NCI-H1417 (cell line): ENCODE measurements at places on chromosomes 3 and 15.

DNA sequence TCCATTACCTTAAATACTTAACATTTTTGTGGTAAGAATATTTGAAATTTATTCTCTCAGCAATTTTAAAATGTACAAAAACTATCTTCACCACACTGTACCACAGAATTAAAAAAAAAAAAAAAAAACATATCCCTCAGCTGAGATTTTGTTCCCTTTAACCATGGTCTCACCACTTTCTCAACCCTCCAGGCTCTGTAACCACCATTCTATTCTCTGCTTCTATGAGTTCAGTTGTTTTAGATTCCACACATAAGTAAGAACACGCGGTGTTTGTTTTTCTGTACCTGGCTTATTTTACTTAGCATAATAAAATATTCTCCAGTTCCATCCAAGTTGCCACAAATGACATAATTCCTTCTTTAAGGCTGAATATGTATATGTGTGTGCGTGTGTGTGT is 41.5 kb downstream of the CSNK1G1 start:
- no peak for DNase-seq

GRCh38 chr3:70247955-70248354 is 64.5 kb downstream of the MDFIC2 start:
- DNase-seq: no peak

DNA sequence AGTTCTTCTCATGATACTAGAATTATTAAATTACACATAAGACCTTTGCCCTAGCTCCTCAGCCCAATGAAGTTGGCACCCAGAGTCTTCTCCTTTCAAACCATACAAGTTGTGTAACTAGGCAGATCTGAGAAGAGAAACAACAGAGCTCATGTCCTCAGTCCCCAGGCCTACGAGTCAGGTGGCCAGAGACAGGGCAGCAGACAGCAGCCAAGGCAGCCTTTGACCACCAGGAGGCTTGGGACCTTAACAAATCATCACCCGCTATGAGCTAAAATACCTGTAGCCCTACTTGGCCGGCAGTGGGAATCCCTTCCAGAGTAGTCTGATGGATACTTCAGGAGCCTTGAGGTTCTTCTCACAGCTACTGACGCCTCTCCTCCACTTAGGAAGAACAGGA is 18.3 kb downstream of the STIMATE start:
- DNase-seq: no peak

- no peak for DNase-seq
Measured at GRCh38 chr3:120151791-120152190, 57.5 kb upstream of the GSK3B start.

DNA sequence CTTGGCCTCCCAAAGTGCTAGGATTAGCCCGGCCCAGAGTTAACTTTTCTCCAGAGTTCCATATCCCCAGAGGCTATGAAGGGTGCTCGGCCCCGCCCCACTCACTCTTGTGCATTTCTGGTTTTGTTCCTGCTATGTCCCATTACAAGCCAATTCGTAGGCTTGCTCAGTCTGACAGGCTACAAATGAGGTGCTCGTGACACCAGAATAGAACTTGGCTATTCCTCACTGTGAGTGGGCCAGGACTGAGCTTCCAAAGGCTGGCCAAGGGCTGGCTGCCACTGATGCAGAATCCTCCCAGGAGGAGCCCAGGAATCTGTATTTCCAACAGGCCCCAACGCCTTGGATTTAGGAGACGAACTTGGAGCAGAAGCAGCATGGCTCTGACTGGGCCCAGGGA is 282.7 kb upstream of the C2CD4B start:
- no peak for DNase-seq

GRCh38 chr3:12325586-12326515 is 37.0 kb downstream of the PPARG start:
- DNase-seq: no peak

- no peak for DNase-seq
Measured at GRCh38 chr3:16496408-16497222, 16.9 kb downstream of the RFTN1 start.

DNA sequence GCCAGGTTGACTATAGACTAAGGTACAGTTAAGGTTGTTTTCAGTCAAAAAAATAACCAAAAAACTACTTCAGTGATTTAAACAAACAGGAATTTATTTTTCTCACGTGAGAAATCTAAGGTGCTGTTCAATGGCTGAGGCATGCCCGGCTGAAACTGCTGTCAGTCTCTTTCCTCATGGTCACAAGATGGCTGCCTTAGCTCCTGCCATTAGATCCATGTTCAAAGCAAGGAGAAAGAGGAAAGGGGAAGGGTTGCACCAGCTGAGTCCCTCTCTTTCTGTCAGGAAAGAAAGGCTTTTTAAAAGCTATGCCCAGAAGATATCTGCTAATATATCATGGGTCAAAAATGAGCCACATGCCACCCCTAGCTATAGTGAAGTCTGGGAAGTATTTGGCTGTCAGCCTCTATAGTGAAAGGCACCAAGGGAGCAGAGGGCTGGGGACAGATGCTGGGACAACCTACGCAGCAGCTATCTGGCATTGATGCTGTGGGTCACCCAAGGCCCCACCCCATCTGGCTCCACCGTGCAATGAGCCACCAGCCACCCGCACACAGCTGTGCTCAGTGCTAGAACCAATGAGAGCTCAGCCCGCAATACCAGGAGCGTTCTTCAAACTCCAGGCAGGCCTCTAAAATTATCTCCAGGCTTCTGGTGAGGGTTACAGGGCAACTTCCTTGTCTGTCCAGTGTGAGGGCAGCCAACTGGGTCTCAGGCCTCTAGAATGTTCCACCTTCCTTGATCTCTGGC is 64.7 kb upstream of the GATA2 start:
- no peak for DNase-seq

DNA sequence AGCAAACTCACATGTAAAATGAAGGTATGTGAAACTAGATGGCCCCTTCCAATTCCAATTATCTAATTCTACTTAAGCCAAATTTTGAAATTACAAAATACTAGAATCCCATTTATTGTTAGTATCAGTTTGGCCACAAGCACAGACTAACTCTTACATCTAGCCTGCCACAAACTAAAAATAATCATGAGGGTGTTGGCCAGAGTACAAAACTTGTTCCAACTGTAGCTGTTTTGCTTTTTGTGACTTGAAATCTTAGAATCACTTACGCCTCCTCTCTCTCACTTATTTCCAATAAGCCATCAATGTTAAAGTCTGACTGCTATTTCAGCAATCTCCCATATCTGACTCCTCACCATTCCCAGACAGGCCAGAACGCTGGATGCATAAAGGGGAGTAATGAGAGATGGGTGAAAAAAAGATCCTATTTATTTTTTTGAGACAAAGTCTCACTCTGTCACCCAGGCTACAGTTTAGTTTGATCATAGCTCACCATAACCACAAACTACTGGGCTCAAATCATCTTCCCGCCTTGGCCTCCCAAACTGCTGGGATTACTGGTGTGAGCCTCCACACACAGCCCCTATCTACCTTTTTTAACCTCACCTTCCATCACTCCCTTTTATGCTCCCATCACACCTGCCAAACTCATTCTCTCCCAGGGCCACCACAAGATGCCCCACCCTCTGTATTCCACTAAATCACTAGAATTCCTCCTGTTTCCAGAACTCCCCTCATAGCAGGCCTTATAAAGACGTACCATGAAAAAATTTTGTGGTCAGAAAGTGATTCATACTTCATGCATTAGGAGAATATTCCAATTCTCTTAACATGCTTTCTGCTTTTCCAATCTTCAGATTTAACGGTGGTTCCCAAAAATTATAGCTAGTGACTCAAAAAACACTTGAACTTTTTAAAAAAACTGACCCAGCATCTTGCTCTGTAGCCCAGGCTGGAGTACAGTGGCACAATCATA is 36.5 kb downstream of the ATOSA start:
- no peak for DNase-seq

DNA sequence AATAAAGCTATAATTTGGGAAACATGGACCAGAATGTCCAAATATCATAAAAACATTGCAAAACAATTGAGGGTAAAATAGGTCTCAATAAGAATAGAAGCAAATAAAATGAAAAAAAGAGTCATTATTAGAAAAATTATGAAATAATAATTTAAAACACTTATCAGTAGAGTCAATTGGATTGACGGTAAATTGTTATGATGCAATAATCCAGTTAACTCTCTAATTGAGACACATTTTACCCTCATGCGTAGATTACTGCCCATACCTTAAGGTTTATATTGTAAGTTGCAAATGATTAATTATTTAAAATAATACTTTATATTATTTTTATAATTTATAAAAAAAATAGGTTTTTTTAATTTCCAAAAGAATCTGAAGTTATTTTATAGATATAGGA is 73.4 kb upstream of the POU1F1 start:
- DNase-seq: no peak
